Urinary bladder (tissue), 4 donors: ENCODE measurements at places on chromosomes 4 and X. TPM values are rescaled to one million over a fixed set of nuclear protein-coding genes. Genes with fewer than 3 reads are reported as not detected.

ARMCX2 gene
- polyA plus RNA-seq, result 42.8 TPM

AKAP14 gene
- polyA plus RNA-seq, result not detected

RXFP1 gene
- 0.03 TPM for polyA plus RNA-seq

TLR2 gene
- 10.4 TPM for polyA plus RNA-seq

MAGEB4 gene
- polyA plus RNA-seq, result not detected

RBMXL3 gene
- polyA plus RNA-seq, result not detected

CT45A7 gene
- polyA plus RNA-seq, result not detected

TXK gene
- 0.89 TPM for polyA plus RNA-seq

PHOX2B gene
- polyA plus RNA-seq, result 0.71 TPM

SEC31A gene
- 109 TPM for polyA plus RNA-seq

NOCT gene
- 1.4 TPM for polyA plus RNA-seq

KLB gene
- 0.48 TPM for polyA plus RNA-seq

FGF2 gene
- 12.1 TPM for polyA plus RNA-seq

HHIP gene
- polyA plus RNA-seq, result 9.1 TPM

HSPA4L gene
- 1.7 TPM for polyA plus RNA-seq

ANTXR2 gene
- polyA plus RNA-seq, result 133 TPM

CCDC158 gene
- polyA plus RNA-seq, result 0.23 TPM

AMMECR1 gene
- 3.6 TPM for polyA plus RNA-seq

SPATA18 gene
- polyA plus RNA-seq, result 0.96 TPM

BGN gene
- 189 TPM for polyA plus RNA-seq

NXF2B gene
- polyA plus RNA-seq, result not detected

STPG2 gene
- 0.03 TPM for polyA plus RNA-seq

ATP6AP2 gene
- polyA plus RNA-seq, result 116 TPM

MAP3K15 gene
- 0.10 TPM for polyA plus RNA-seq

PPP2R2C gene
- 0.94 TPM for polyA plus RNA-seq

ARMCX1 gene
- 33.8 TPM for polyA plus RNA-seq

SSX1 gene
- polyA plus RNA-seq, result not detected

HOPX gene
- 43.7 TPM for polyA plus RNA-seq

SORBS2 gene
- 493 TPM for polyA plus RNA-seq

CITED1 gene
- 0.56 TPM for polyA plus RNA-seq

FOXP3 gene
- 0.20 TPM for polyA plus RNA-seq

NCAPG gene
- 0.15 TPM for polyA plus RNA-seq

CPLX1 gene
- polyA plus RNA-seq, result 3.6 TPM

PFKFB1 gene
- polyA plus RNA-seq, result 0.23 TPM

P2RY4 gene
- polyA plus RNA-seq, result 0.06 TPM

LAMP2 gene
- 76.9 TPM for polyA plus RNA-seq

TCEAL6 gene
- polyA plus RNA-seq, result 0.44 TPM

TMEM255A gene
- polyA plus RNA-seq, result 3.2 TPM

P2RY8 gene
- polyA plus RNA-seq, result 2.6 TPM

FRAS1 gene
- 0.27 TPM for polyA plus RNA-seq
